Fibroblast of gingiva (primary cell): ENCODE measurements at places on chromosomes 4 and X.

- DNase-seq: no peak
These were observed 6.0 kb downstream of the DHX15 start for GRCh38 chr4:24578364-24578763.

GRCh38 chrX:46298821-46299220 lies 246.4 kb downstream of the ZNF674 start:
- DNase-seq: peak; percentile 1

GRCh38 chr4:88998001-88998400 lies 59.0 kb downstream of the FAM13A start:
- no peak for DNase-seq

DNA sequence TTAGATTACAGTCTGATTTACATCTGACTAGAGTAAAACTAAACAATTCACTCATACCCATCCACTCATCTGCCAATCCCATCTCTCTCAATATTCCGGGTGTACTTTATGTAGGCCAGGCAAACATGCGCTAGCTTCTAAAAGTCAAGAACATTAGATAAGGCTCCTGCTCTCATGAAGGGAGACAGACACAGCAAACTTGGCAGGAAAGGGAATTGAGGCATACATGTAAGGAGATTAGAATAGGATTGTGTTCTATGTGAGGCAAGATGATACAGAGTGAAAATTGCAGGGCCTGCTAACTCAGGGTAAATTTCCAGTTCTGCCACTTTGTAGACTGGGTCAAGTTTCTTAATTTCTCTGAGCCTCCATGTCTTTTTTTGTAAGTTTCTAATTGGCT lies 135.8 kb downstream of the CDS1 start:
- DNase-seq: peak; percentile 41

DNA sequence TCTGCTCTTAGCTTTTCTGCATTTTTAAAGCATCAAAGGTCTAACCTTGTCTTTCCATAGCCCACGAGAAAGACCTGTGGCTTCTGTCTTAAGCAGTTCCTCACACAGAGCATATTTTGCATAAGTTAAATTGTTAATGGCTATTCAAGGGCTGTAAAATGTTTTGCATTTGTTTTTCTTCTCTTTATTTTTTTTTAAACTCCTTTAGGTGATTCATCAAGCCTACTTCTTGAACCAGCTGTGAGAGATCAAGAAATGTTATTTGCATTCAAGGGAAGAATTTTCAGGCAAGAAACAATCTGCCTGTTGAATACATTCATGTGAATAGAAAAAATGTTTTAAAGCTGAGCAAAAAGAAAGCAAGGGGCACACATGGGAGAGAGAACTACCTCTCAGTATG lies 423.8 kb upstream of the FRG1 start:
- DNase-seq: no peak

DNA sequence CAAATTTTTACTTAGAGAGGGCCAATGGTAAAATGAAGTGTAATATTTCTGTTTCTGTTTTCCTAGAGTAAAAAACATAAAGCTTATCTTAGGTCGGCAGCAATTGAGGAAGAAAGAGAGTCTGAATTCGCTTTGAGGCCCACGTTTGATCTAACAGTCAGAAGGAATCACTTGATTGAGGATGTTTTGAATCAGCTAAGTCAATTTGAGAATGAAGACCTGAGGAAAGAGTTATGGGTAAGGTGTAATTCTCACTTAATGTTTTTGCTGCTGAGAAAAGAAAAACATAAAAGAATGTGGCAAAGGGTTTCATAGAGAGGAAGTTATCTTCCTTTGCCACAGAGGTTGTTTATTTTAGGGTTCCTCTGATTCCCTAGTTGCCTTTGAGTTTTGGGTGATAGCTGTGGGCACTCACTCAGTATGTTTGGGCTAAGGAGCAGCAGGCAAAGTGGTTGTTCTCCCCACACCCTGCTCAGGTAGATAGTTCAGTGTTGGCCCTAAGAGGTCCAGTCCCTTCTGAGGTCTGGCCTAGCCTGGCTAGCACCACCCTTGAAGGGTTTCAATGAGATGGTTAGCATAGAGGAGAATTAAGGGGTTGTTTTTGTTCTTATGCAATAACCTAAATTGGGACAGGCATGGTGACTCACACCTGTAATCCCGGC lies 32.3 kb downstream of the HERC5 start:
- no peak for DNase-seq

DNA sequence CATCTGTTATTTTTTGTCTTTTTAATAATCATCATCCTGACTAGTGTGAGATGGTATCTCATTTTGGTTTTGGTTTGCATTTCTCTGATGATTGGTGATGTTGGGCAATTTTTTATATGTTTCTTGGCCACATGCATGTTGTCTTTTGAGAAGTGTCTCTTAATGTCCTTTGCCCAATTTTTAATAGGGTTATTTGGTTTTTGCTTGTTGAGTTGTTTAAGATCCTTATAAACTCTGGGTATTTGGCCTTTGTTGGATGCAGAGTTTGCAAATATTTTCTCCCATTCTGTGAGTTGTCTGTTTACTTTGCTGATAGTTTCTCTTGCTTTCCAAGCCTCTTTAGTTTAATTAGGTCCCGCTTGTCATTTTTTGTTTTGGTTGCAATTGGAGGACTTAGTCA lies 152.1 kb upstream of the MED14 start:
- DNase-seq: peak; percentile 28

DNA sequence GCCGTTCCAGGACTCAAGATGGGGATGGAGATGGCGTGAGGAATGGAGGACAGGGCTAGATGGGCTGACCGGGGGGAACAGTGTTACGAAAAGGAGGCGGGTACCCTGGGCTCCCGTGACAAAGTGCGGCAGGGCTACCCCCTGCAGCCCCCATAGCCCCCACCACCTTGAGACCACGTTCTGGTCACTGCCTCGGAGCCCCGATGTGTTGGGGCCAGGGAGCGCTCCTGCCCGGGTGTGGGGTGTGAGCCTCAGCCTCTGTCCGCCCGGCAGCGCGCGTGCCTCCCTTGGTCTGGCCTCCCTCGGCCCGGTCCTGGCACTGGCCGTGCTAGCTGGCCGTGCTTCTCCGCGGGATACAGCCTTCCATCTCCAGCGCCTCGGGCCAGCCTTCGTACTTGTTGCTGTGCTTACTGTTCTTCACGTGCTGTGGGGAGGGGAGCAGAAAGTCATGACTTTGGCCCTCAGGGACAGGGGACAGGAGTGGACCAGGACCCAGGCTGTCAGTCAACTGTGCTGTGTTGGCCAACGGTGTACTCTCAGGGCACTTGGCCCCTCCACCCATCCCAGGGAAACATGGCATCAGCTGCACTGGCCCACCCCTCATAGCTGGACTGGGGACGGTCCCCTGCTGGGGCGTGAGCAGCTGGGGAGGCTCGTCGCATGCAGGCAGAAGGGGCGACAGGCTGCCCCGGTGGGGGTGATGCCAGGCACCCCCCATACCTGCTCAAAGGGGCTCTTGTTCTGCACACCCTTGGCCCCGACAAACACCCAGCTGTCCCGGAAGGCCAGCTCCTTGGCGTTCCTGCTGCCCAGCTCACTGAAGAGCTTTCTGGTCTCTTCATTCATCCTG lies 9.3 kb downstream of the FAM3A start:
- no peak for DNase-seq

- no peak for DNase-seq
These were observed 218.5 kb downstream of the PRR32 start for GRCh38 chrX:127038065-127038464.

- no peak for DNase-seq
These were observed 14.9 kb downstream of the LSM6 start for GRCh38 chr4:146190456-146190855.
